ENCODE measurements at places on chromosomes 12 and 14.

GRCh38 chr12:51160814-51161459 is 12.0 kb downstream of the TFCP2 start:
- no peak for DNase-seq

- DNase-seq = no peak
These were observed 634 bp upstream of the TMEM63C start for GRCh38 chr14:77180726-77181602.

- no peak for DNase-seq
These were observed 150.9 kb upstream of the SLC16A7 start for GRCh38 chr12:59444932-59445331.

DNA sequence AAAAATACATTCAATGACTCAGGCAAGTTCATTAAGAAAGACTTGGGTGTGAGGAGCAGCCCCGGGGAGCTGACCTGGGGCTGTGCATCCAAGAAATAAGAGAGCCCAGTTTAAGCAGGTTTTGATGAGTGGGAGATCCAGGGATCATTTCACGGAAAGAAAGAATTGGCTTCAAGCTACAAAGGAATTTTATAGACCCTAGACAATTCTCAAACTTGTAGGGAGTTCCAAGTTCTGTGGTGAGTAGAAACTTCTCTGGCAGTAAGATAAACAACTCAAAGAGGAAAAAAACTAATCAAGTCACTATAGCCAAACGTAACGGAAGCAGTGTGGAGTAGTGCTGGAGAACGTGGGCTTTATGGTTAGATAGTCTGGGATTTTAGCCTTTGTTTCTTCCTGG is 175.7 kb upstream of the DDHD1 start:
- DNase-seq = no peak

DNA sequence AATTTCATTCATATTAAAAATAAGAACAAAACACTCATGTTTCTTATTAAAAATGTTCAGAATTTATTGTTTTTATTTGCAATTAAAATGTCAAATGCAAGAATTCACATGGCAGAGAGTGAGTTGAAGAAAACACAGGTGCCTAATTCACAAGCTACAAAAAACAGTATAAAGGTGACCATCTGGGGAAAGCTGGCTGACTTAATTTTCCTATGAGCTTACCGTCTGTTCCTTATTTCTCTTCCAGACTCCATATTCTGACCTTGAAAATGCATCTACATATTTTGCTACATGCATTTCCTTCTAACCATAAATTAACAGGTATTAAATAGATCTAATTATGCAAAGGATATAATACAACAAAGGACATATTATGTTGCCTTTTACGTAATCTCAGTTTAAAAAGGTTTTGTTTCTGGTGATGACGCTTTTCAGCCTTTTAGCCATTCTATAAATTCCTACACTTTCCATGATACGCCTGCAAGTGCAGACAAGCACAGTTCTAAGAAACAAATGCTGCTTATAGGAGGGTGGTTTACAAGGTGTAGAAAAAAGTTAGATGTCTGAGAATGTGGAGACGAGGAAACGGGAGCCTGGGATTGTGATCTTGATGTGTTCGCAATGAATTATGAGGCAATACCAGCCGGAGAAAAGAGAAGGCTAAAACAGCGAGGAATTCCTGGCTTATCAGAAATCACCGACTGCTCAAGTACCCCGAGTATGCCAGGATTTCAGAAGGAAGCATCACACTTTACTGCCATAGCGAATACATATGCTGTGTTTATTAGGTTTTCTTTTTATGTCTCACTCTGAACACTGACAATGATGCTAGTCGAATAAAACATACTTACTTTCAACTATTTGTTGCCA is 24.6 kb downstream of the LIN7A start:
- no peak for DNase-seq

DNA sequence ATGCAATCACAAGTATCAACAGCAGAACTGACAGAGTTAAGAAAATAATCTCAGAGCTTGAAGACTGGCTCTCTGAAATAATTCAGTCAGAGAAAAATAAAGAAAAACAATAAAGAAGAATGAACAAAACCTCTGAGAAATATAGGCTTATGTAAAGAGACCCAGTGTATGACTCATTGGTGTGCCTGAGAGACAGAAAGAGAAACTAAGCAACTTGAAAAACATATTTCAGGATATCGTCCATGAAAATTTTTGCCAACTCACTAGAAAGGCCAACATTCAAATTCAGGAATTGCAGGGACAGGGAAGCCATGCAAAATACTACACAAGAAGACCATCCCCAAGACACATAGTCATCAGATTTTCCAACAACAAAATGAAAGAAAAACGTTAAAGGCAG is 56.2 kb downstream of the APOBEC1 start:
- DNase-seq = no peak

GRCh38 chr14:52910572-52910971 is 40.3 kb downstream of the FERMT2 start:
- DNase-seq = no peak

GRCh38 chr12:125259178-125259867 is 194.1 kb downstream of the AACS start:
- DNase-seq = no peak

DNA sequence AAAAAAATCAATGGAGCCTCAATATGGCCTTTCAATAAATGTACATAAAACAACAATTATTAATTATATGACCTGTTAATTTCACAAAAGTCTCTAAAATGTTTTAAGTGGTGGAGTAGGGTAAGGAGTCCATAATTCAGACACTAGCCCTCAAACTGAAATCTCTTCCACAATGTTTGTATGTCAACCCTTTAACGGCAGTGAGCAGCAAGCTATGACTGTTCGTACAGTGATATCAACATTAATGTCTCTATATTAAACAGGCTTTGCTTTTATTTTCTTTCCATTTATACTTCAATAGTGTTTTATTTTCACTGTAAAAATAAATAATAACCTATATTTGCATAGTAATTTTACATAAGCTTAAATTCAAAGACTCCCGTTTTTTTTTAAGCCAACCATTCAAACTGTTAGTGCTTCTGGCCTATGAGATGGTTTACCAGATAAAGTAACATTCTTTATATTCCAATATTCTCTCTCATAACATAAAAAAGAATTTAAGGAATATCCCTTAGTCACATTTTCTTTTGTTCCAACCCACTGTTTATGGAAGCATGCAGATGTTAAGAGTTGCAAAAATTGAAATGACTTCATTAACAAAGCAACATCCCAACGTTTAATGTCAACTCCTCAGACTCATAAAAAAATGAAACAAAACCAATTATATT is 2.3 kb downstream of the CDK17 start:
- no peak for DNase-seq

DNA sequence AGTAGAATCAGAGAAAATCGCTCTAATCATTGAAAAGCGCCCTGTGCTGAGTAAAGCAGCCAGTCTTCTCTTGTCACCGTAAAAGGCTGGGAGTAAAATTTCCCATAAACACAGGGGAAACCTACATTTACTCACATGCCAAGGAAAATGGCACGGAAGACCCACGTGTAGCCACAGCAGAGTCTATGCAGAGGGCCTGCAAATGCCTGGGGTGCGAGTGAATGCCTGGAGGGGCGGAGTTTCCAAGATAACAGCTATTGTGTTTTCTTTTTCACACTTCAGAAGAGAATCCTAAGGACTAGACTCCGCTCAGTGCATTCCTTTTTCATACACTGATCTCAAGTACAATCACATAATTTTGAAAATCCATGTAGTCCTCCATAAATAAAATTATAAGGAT is 159.9 kb upstream of the FOXN3 start:
- no peak for DNase-seq
